Osteoblast (primary cell): ENCODE measurements at places on chromosomes 2 and 18. TPM values are rescaled to one million over a fixed set of nuclear protein-coding genes. Genes with fewer than 3 reads are reported as not detected.

Gene TMEM17
- total RNA-seq: 2.9 and 3.3 TPM in 2 replicates

Gene TXNDC2
- 0.29 and 0.36 TPM in 2 replicates for total RNA-seq

GRCh38 chr2:234558642-234559041 lies 61.8 kb upstream of the ARL4C start:
- no peaks in the 10 kb centered on the region for H3K27me3 ChIP-seq
- H3K4me3 ChIP-seq: no peak overlapping the region
- H3K27ac ChIP-seq: no peak overlapping the region
- no peaks in the 10 kb centered on the region for H3K36me3 ChIP-seq
- H3K4me1 ChIP-seq: peaks cover 6% of the 10 kb centered on the region

GRCh38 chr2:240196716-240197461 lies 56.4 kb upstream of the OTOS start:
- H3K4me1 ChIP-seq: no peaks in the 10 kb centered on the region
- H3K4me3 ChIP-seq: no peak overlapping the region
- H3K27ac ChIP-seq: no peak overlapping the region
- DNase-seq: no peak
- H3K27me3 ChIP-seq: peaks cover 26% of the 10 kb centered on the region

- DNase-seq: peak; percentile 94
- no peaks in the 10 kb centered on the region for H3K27me3 ChIP-seq
- peaks cover 32% of the 10 kb centered on the region for H3K4me1 ChIP-seq
- peak overlapping the region; percentile 67 for H3K27ac ChIP-seq
- peaks cover 73% of the 10 kb centered on the region for H3K36me3 ChIP-seq
Measured at GRCh38 chr2:9378433-9379390, 44.6 kb downstream of the ITGB1BP1 start.

- H3K27me3 ChIP-seq: no peaks in the 10 kb centered on the region
- peak overlapping the region; percentile 49 for H3K4me3 ChIP-seq
- H3K27ac ChIP-seq: peak overlapping the region; percentile 96
- peaks cover 61% of the 10 kb centered on the region for H3K36me3 ChIP-seq
- H3K4me1 ChIP-seq: peaks cover 50% of the 10 kb centered on the region
- DNase-seq: peak; percentile 66
Measured at GRCh38 chr2:54634564-54635511, 88.6 kb upstream of the EML6 start.

DNA sequence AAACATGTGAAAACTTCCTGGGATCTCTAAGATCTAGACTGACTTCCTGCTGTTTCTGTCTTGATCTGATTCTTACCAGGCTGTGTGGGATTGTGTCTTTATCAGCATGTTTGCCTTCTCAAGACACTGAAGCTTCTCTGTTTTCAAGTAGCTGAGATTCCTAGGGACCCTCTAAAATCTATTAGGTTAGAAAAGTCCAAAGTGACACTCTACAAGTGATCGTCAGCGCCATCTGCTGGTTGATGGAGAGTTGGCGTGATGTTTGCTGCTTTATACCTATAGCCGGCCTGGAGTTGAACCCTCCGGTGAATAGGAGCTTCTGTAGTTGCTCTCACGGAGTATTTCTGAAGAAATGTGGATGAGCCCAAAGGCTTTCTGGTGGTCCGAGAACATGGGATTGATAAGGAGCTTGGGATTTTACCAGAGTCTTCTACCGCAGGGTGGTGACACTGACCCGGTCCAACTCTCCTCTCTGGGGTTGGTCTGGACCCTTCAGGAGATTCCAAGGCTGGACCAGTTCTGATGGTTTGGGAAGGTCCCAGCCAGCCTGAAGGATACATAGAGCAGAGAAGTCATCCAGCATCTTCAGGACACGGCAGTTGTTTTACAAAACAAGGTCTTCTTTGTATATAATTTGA lies 96.0 kb upstream of the TTC39C start:
- peak; percentile 49 for DNase-seq
- H3K4me3 ChIP-seq: no peak overlapping the region
- no peak overlapping the region for H3K27ac ChIP-seq
- H3K4me1 ChIP-seq: no peaks in the 10 kb centered on the region
- no peaks in the 10 kb centered on the region for H3K36me3 ChIP-seq

DNA sequence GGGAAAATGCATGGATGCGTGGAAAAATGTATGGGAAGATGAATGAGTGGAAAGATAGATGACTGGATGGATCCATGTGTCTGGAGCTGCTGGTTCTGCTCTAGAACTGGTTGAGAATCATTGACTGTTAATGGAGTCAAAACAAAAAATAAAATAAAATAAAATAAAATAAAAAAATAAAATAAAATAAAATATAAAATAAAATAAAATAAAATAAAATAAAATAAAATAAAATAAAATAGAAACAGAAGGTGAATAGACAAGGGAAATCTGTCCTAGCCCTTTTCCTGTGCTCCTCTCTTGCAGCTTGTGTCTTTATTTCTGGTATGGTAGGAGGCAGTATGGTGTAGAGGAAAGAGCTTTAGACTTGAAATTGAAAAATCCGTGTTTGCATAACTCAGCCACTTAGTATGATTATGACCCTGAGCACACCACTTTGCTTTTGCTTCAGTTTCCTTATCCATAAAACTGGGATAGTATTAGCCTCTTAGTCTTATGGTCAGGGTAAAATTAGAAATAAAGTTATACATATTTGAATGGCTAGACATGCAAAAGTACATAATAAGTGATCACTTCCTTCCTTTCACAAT lies 51.0 kb downstream of the PSD4 start:
- no peaks in the 10 kb centered on the region for H3K27me3 ChIP-seq
- peaks cover 8% of the 10 kb centered on the region for H3K4me1 ChIP-seq
- no peak overlapping the region for H3K27ac ChIP-seq
- H3K4me3 ChIP-seq: no peak overlapping the region
- no peaks in the 10 kb centered on the region for H3K36me3 ChIP-seq

GRCh38 chr2:64999754-65000153 lies 10.6 kb downstream of the SLC1A4 start:
- no peak overlapping the region for H3K27ac ChIP-seq
- H3K4me1 ChIP-seq: peaks cover 10% of the 10 kb centered on the region
- DNase-seq: no peak

GRCh38 chr2:75320898-75321598 lies 121.7 kb upstream of the TACR1 start:
- no peaks in the 10 kb centered on the region for H3K36me3 ChIP-seq
- no peak overlapping the region for H3K27ac ChIP-seq
- DNase-seq: peak; percentile 38
- H3K4me3 ChIP-seq: no peak overlapping the region
- no peaks in the 10 kb centered on the region for H3K4me1 ChIP-seq

DNA sequence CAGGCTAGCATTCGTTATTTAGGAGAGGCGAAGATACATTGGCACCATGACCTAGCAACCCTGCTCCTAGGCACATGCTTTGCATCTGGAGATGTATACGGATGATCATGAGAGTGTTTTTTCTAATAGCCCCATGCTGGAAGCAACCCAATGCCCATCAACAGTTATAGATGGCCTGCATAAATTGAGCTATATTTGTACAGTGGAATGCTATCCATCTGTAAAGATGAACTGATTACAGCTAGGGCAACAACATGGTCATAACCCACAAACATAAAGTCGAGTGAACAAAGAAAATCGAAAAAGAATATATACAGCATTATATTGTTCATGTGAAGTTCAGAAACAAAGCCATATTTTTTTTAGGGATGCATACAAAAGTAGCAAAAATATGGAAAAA lies 20.6 kb upstream of the CHRNA1 start:
- H3K4me3 ChIP-seq: no peak overlapping the region
- no peaks in the 10 kb centered on the region for H3K36me3 ChIP-seq
- DNase-seq: no peak
- H3K27me3 ChIP-seq: no peaks in the 10 kb centered on the region
- peaks cover 32% of the 10 kb centered on the region for H3K4me1 ChIP-seq

- H3K27me3 ChIP-seq: peaks cover 20% of the 10 kb centered on the region
- no peak overlapping the region for H3K27ac ChIP-seq
- H3K36me3 ChIP-seq: no peaks in the 10 kb centered on the region
- H3K4me3 ChIP-seq: no peak overlapping the region
- peak; percentile 87 for DNase-seq
- H3K4me1 ChIP-seq: no peaks in the 10 kb centered on the region
Measured at GRCh38 chr2:72138921-72139381, 8.7 kb downstream of the CYP26B1 start.

- H3K4me1 ChIP-seq: no peaks in the 10 kb centered on the region
- no peaks in the 10 kb centered on the region for H3K36me3 ChIP-seq
- H3K27me3 ChIP-seq: no peaks in the 10 kb centered on the region
- no peak overlapping the region for H3K27ac ChIP-seq
- no peak overlapping the region for H3K4me3 ChIP-seq
Measured at GRCh38 chr18:27057519-27058234, 127.4 kb downstream of the CHST9 start.
